ENCODE measurements at places on chromosomes 11 and 22.

DNA sequence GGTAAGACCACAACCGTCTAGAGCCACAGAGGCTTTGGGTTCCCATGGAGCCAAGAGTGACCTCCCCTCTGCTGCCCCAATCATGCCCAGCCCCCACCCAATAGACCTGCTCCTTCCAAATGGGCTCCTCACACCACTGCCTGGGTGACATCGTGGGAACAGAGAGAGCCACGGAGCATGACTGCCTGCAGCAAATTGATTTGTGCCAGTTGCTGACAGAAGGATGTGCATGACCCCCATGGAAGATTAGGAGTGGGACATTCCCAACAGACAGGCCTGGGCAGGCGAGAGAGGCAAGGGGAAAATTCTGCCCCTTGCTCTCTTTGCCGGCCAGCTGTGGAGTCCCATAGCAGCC, 88.5 kb downstream of the TENM4 start:
- DNase-seq = no peak

GRCh38 chr11:32864555-32864954, 28.1 kb upstream of the QSER1 start:
- no peak for DNase-seq

- DNase-seq = no peak
These were observed 28.2 kb downstream of the HSD17B12 start for GRCh38 chr11:43708776-43709175.

- DNase-seq = no peak
These were observed 9.7 kb upstream of the RCN1 start for GRCh38 chr11:32081129-32081641.
